ENCODE measurements at places on chromosomes 5 and 9.

DNA sequence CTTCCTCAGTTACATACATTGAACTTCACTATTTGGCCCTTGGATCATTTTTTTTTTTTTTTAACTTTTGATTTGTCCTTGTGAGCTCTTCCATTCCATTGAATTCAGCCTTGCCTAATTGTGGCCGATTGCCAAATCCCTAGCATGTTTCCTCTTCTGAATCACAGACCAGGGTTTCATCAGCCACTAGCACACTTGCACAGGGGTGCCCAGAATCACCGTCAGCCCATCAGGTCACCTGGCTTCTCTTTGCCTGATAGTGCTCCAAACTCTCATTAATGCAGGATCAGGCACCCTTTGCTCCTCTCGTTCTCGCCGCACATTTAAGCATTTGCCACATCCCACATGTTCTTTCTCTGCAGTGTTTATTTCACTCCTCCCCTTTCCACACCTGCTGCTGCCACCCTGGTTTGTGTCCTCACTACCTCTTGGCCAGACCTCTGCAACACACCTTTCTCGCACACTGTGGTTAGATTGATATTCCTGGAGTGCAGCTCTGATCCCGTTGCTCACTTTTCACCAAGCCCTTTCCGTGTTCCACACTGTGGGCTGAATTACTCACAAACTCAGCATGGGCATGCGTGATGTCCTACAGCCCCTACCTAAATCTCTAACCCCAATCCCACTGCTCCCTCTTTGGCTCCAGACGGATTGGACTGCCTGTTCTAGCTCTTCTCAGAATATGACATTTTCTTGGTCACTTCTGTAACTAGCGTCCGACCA lies 9.8 kb downstream of the PIK3R1 start:
- DNase-seq: peak; percentile 93

- DNase-seq: no peak
These were observed 21.4 kb downstream of the COL27A1 start for GRCh38 chr9:114176624-114177291.

DNA sequence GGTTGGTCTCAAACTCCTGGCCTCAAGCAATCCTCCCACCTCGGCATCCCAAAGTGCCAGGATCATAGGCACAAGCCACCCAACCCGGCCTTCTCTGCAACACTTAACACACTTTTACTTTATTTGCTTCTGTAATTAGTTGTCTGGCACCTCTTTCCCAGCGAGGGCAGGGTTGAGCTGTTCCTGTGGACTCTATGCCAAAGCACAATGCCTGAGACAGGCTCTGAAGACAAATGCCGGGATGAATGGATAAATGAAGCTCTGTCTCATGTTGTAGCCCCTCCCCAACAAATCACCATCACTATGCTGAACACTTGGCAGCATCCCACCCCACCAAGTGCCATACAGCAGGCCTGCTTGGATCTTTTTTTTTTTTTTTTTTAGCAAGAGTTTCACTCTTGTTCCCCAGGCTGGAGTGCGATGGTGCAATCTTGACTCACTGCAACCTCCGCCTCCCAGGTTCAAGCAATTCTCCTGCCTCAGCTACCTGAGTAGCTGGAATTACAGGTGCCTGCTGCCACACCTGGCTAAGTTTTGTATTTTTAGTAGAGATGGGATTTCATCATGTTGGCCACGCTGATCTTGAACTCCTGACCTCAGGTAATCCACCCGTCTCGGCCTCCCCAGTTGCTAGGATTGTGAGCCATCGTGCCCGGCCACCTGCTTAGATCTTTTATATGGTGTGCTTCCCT lies 21.3 kb downstream of the GPX3 start:
- no peak for DNase-seq

GRCh38 chr5:119400245-119400644 lies 44.4 kb downstream of the TNFAIP8 start:
- no peak for DNase-seq

DNA sequence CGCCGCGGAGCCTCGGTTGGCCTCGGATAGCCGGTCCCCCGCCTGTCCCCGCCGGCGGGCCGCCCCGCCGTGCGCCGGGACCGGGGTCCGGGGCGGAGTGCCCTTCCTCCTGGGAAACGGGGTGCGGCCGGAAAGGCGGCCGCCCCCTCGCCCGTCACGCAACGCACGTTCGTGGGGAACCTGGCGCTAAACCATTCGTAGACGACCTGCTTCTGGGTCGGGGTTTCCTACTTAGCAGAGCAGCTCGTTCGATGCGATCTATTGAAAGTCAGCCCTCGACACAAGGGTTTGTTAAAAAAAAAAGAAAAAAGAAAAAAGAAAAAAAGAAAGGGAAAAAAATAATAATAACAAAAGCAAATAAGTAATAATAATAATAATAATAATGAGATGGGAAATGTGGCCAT lies 112.8 kb downstream of the GCNT1 start:
- no peak for DNase-seq

DNA sequence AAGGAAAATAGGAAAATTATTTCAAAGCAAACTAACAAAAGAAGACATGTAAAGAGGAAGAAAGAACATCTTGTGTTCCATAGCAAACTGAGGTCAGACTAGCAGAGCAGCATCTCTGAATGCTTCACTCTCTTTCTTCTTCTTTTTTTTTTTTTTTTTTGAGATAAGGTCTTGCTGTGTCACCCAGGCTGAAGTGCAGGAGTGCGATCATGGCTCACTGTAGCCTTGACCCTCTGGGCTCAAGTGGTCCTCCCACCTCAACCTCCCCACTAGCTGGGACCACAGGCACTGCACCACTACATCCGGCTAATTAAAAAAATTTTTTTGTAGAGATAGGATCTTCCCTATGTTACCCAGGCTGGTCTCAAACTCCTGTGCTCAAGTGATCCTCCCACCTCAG lies 36.6 kb downstream of the MELK start:
- no peak for DNase-seq

GRCh38 chr5:85140471-85140870 lies 755.8 kb upstream of the EDIL3 start:
- DNase-seq: no peak

GRCh38 chr5:54900984-54901725 lies 84.2 kb downstream of the ESM1 start:
- peak; percentile 22 for DNase-seq

DNA sequence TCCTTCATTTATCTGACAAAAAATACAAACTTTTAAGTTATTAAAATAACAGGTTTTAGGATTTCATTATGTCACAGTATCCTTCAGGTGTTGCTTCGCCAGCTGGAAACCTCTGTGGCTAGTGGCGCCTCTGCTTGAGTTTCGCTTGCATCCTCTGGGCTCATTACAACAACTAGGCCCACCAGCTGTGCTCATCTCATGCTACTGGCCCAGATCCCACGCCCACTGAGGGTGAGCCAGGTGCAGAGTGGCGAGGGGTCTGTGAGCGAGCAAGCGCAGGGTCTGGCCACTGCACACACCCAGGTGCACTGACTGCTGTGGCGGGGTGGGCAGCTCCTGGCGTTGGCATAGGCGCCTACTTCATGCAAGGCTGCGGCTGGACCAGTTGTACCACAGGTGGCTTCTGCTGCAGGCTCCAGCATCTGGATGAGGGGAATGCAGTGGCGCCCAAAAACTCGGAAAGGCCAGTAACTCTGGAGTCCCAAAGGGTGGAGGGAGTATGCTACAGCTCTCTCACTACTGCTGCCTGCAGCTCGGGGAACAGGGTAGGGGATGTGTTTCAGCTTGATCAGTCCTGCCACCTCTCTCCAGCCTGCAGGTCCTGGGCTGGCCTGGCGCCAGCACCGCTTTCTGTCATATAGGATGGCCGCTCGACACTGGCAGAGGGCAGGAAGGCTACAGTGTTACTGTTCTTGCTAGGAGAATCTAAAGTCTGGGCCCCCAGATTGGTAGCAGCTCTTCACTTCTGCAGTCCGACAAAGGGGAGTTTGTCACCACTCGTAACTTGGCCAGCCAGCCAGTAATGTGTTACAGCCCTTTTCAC lies 452.1 kb downstream of the TUSC1 start:
- no peak for DNase-seq

DNA sequence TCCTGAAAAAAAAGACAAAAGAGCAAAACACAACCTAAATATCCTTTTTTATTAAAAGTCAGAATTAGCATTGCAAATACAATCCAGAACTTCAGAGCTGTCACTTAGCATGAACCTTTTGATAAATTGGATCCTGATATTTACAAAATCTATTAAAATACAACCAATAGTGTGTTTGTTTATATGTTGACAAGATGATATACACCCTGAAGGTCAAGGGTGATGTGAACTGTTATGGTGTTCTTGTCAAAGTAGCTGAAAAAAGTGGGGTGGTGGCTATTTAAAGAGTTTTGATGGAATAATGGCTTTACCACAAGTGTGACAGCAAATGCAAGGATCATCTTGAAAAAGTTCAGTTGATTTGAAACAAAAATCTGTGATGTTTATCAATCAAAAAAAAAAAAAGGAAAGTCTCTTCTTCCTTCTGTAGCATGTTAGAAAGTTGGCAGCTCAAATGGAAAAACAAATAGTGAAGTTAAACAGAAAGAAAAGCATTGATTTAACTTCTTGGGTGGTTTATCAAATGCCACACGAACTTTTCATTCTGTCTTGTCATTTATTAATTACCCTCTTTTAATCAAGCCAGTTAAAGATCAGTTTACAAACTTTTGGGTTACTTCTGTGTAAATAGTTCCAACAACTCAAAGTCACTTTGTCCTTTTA lies 44.5 kb downstream of the PRDM6 start:
- no peak for DNase-seq

- no peak for DNase-seq
These were observed 477.6 kb upstream of the CD180 start for GRCh38 chr5:67674159-67674655.

GRCh38 chr9:93598647-93599241 lies 22.4 kb downstream of the PHF2 start:
- DNase-seq: peak; percentile 25

GRCh38 chr5:103800741-103801495 lies 238.3 kb upstream of the NUDT12 start:
- peak; percentile 4 for DNase-seq

DNA sequence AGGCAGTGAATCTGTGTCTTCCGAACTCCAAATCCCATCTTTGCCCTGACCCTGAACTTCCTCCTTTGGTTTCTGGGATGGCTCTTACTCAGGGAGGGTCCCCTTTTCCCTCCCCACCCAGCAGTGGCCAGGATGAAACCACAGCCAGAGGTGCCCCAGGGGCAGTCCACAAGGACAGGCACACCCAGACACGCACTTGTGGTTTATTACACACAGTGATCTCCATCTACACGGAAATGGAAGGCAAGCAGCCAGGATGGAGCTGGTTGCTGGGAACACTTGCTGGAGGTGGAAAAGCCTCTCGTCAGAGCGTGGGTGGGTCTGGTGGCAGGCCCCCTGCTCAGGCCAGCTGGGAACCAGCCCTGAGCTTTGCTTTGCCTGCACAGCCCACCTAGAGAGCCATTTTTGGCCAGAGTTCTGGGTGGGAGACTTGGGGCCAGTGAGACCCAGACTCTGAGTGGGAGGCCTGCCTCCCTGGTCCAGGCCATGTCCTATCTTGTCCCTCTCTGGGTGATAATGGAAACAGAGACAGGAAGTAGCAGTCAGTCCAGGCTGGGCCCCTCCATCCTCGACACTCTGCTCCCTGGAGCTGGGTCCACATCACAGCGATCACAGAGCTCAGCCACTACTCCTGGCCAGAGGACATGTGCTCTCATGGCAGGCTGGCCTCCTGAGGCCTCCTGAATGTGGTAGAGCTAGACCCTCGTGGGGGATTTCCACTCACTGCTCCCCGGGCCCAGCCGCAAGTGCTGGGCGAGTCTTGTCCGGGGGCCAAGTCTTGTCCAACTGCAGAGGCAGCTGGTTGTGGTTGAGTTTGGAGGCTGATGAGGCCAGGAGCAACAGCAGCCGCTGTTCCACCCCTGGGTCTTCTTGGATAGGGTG lies 5.1 kb upstream of the PHYKPL start:
- DNase-seq: peak; percentile 23

DNA sequence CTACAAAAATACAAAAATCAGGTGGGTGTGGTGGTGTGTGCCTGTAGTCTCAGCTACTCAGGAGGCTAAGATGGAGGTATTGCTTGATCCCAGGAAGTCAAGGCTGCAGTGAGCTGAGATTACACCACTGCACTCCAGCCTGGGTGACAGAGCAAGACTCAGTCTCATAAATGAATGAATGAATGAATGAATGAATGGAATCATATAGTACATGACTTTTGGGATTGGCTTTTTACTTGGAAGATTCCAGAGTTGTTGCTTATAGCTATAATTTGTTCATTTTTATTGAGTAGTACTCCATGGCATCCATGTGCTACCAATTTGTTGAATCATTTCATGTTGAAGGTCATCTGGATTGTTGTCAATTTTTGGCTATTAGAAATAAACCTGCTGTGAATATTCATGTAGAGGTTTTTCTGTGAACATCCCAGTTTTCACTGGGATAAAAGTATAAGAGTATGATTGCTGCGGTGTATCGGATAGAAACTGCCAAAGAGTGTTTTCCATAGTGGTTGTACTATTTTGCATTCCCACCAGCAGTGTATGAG lies 19.9 kb downstream of the ERBIN start:
- DNase-seq: peak; percentile 30

GRCh38 chr5:174828804-174829510 lies 104.6 kb downstream of the MSX2 start:
- peak; percentile 58 for DNase-seq

DNA sequence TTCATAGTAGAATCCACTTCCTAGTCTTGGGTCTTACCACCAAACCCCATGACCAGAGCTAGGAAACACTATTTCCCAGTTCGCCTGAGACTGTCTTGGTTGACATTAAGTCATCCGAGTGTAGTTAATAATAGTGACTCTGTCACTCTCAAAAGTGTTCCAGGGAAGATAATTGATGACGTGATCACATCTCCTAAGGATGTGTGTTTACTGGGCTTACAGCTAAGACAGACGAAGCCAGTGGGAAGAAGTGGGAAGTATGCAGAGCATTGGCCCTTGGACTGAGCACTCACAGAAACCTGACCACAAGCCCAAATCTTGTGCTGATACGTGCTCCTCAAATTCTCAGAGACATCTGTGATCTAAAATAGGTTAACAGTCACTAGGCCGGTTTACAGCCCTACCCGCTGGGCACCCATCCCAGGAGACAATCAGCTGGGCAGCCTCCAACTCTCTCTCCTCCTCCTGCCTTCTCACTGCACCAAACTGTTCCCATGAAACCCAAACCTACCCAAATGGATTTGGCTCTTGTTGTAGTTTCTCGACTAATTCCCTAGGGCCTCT lies 316.6 kb downstream of the TLE1 start:
- DNase-seq: no peak

GRCh38 chr5:163612358-163613149 lies 107.1 kb downstream of the MAT2B start:
- DNase-seq: no peak

- no peak for DNase-seq
These were observed 219.4 kb downstream of the MSX2 start for GRCh38 chr5:174943785-174944184.

- peak; percentile 74 for DNase-seq
These were observed 313.2 kb downstream of the SLIT3 start for GRCh38 chr5:168987543-168988300.

GRCh38 chr5:1874771-1875220 lies 7.9 kb downstream of the IRX4 start:
- no peak for DNase-seq

DNA sequence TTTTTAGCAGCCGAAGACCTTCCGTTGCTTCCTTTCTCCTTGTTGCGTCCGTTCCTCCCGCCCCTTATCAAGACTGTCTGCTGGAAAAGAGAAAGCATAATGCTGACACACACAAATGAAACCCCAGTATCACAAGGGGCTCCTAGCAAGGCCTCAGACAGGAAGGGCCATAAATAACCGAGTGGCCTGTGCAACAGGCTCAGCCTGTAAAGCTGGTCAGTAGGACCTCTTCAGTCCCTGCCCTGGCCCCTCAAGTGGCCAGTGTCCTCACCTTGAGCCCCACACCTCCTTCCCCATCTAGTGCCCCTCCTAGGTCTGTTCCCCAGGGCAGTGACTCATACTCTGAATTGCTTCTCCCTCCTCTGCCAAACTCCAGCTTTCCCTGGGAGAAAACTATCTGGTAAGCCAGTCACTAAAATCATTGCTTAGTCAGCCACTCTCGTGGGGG lies 174.6 kb upstream of the IL12B start:
- peak; percentile 72 for DNase-seq
